ENCODE measurements at places on chromosomes 5 and 9. TPM values are rescaled to one million over a fixed set of nuclear protein-coding genes. Genes with fewer than 3 reads are reported as not detected.

- no peak overlapping the region for H3K27ac ChIP-seq
- peaks cover 32% of the 10 kb centered on the region for H3K4me1 ChIP-seq
- no peaks in the 10 kb centered on the region for H3K36me3 ChIP-seq
- no peak for DNase-seq
Observed at GRCh38 chr5:112713206-112713605, 24.5 kb upstream of the APC start.

GRCh38 chr9:92762196-92762595 lies 2.4 kb downstream of the BICD2 start:
- DNase-seq, result no peak
- no peak overlapping the region for H3K27ac ChIP-seq
- H3K27me3 ChIP-seq, result no peaks in the 10 kb centered on the region
- no peaks in the 10 kb centered on the region for H3K36me3 ChIP-seq

GRCh38 chr5:140175367-140176030 lies 511 bp downstream of the CYSTM1 start:
- no peaks in the 10 kb centered on the region for H3K27me3 ChIP-seq
- peak overlapping the region; percentile 99 for H3K4me3 ChIP-seq
- DNase-seq, result peak; percentile 91
- H3K4me1 ChIP-seq, result peaks cover 37% of the 10 kb centered on the region

- no peak overlapping the region for H3K27ac ChIP-seq
- H3K4me3 ChIP-seq, result no peak overlapping the region
- no peaks in the 10 kb centered on the region for H3K36me3 ChIP-seq
- DNase-seq, result no peak
- no peaks in the 10 kb centered on the region for H3K27me3 ChIP-seq
- peaks cover 9% of the 10 kb centered on the region for H3K4me1 ChIP-seq
Observed at GRCh38 chr5:14659821-14660607, 4.5 kb upstream of the OTULIN start.

TRIP13 gene
- 0.81 TPM for total RNA-seq

NR2F1-AS1 gene
- total RNA-seq, result 16.2 TPM

Data from upper lobe of right lung (tissue), 1 donor.